Activated T-helper 1 cell treated with anti-CD3 and anti-CD28 coated beads, Interleukin-12 subunit alpha, Interleukin-12 subunit beta, Interleukin-2, Interleukin-4 antibody, amounts not matched to agents 30 ng/mL and 10 ng/mL and 1 ng/mL, durations not matched to agents 14 hours and 24 hours and 36 hours (primary cell): ENCODE measurements at places on chromosomes 13 and 19. TPM values are rescaled to one million over a fixed set of nuclear protein-coding genes. Genes with fewer than 3 reads are reported as not detected.

Gene MATK
- 21.5 and 24.3 TPM in 2 replicates for total RNA-seq

Gene NLRP7
- total RNA-seq: not detected in 2 replicates

Gene DNAJC15
- total RNA-seq: 18.5 and 20.5 TPM in 2 replicates

Gene ZNF829
- 5.3 and 5.4 TPM in 2 replicates for total RNA-seq

Gene ACP5
- 12.0 and 13.4 TPM in 2 replicates for total RNA-seq
